Caki2 (cell line): ENCODE measurements at places on chromosomes 4 and X. TPM values are rescaled to one million over a fixed set of nuclear protein-coding genes. Genes with fewer than 3 reads are reported as not detected.

Gene COL4A6
- not detected in 2 replicates for total RNA-seq

Gene SPIN2A
- total RNA-seq: 0.10 TPM in 1 of 2 replicates, not detected in the other

Gene TCP11X1
- not detected in 2 replicates for total RNA-seq

Gene PYURF
- 131 and 178 TPM in 2 replicates for total RNA-seq

Gene GIMD1
- total RNA-seq: not detected in 2 replicates

Gene SRPX
- total RNA-seq: 7.1 and 22.4 TPM in 2 replicates

Gene SPANXD
- total RNA-seq: not detected in 2 replicates

Gene FABP2
- not detected in 2 replicates for total RNA-seq

Gene PROM1
- total RNA-seq: 0.17 TPM in 1 of 2 replicates, not detected in the other

Gene NPNT
- 4.4 TPM in 1 of 2 replicates, not detected in the other for total RNA-seq

Gene PABPC1L2B
- not detected in 2 replicates for total RNA-seq

Gene RPA4
- total RNA-seq: not detected in 2 replicates

Gene ERVMER34-1
- not detected in 2 replicates for total RNA-seq

DNA sequence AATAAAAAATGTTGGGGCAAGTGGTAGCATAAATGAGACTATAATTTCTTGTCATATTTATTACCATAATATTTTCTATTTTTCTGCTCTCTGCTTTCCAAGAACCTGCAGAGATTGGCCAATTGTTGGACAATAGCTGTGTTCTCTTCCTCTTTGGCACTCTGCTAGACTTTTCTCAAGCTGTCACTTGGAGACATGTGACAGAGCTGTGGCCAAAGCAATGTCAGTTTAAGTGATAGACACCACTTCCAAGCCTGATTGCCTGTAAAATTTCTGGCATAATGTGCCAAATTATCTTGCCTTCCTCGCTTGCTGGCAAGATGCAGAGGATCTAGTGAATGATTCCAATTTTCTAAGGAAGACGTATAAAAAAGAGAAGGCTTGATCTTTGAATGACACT is 162.2 kb upstream of the NDST4 start:
- DNase-seq: no peak

DNA sequence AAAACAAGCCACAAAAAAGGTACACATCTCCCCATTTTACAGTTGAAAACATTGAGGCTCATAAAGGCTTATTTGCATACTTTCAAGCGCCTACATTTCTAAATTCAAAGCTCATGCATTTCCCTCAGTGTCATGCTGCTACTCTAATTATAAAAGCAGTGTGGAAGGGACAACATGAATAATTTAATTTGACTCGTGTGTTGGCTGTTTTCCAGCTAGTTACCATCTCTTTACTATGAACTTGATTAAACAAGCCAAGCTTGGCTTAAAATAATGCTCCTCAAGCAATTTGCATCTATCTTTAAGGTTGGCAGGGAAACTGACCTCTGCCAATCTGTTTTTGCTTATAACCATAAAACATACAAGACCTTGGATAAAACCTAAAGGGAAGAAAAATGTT is 252.5 kb upstream of the NEIL3 start:
- DNase-seq: no peak

DNA sequence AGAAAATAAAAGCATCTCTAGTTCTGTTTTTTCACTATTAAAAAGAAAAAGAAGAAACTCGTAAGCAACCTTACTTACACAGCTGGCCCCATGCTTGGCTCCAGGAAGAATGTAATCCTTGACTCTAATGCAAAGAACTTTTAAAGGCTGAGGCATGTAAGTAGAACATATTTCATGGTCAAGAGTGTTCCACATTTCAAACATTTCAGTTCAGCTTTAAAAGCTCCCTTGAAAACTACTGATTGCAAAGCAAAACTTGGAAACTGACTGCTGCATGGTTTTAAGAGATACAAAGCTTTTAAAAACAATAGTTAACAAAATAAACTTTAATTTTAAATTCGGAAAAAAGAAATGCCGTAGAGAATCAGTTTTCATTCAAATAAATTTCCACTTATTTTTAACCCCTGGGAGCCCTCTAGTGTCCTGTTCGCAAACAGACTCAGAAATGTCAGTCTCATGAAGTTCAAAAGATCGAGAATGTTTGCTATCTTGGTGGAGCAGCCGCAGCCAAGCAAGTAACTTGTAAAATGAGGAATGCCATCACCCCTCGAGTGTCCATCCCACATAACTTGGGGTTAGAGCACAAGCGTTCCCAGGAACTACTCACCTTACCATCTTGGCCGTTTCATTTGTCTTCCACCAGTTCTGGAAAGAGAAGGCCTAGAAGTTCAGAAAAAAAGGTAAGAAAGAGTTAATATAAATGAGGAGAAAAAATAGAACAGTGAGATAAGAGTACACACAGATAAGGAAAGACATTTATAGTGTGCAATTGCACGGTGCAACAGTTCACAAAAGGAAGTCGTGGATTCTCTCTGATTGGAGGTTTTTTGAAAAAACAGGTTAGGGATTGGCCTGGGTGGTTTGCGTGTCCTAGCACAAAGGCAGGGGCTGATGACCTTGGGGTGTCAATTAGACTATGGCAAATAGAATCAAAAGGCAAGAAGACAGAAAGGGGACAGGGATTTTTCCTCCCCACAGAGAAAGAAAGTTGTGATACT is at the start of gene GASK1B:
Gene GASK1B, minus strand, starts transcription at position 765 of the 998 bp plus-strand sequence. CDS start 1,650 bp downstream, outside the sequence.
- DNase-seq: peak; percentile 76

DNA sequence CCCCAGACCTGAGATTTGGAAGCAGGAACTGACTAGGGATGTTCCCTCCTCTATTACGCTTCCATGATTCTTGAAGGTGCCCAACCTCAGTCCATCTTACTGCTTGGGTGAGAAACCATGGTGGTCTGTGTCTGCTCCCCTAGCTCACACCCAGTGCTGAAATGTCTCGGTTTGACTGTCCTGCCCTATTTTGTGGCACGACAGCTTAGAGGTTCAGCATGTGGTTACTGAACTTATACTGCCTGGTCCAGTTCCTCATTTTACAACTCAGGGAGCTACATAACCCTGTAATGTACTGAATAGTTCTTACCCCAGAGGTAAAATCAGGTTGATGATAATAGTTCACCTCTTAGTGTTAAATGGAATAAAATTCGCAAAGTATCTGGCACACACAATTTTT is 203.1 kb downstream of the RBM46 start:
- no peak for DNase-seq

- DNase-seq: peak; percentile 37
These were observed 37.6 kb downstream of the RBM47 start for GRCh38 chr4:40592034-40592433.

DNA sequence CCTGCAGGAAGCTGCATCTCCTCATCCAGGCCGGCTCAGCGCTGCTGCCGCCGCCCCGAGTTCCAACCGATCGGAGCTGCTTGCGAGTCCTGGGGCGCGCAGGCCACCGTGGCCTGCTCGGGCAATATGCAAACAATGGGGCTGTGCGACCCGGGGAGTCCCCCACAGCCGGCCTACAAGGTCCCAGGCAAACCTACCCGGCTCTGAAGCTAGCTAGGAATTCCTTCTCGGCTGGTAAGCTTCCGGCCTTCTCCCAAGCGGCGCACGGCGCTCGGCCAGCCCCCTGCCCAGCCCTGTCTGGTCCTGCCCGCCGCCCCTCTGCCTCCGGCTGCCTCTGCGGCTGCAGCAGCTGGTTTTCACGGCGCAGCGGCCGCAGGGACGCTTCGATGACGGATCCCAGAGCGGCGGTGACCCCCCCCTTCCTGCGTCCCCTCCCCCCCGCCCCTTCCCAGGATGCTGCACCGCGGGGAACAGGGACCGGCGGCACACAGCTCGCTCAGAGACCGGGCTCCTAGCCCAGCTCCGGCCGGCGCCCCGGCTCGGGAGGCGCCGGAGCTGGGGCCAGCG is 59.4 kb downstream of the TSC22D3 start:
- DNase-seq: no peak

DNA sequence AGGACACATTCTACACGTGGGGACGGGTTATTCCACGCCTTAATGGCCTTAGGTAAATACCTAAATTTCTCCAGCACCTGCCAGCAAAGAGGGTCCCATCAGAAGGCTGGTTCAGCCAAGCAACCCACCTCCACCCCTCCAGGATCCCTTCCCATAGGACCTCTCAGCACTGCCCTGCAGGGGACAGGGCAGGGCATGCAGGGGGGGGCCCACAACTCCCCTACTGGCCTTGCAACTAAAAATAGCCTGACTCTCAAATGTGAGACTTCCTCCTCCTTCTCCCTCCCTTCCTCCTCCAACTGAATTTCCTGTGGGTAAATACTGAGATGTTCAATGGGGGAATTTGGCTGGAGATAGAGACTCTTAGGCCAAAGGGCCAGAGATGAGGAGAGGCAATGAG is 6.3 kb downstream of the LAS1L start:
- DNase-seq: no peak

DNA sequence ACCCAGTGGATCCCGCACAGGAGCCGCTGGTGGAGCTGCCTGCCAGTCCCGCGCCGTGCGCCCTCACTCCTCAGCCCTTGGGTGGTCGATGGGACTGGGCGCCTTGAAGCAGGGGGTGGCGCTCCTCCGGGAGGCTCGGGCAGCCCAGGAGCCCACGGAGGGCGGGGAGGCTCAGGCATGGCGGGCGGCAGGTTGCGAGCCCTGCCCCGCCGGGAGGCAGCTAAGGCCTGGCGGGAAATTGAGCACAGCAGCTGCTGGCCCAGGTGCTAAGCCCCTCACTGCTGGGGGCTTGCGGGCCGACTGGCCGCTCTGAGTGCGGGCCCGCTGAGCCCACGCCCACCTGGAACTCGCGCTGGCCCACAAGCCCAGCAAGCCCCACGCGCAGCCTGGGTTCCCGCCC is 127.1 kb upstream of the TMEM164 start:
- DNase-seq: no peak

DNA sequence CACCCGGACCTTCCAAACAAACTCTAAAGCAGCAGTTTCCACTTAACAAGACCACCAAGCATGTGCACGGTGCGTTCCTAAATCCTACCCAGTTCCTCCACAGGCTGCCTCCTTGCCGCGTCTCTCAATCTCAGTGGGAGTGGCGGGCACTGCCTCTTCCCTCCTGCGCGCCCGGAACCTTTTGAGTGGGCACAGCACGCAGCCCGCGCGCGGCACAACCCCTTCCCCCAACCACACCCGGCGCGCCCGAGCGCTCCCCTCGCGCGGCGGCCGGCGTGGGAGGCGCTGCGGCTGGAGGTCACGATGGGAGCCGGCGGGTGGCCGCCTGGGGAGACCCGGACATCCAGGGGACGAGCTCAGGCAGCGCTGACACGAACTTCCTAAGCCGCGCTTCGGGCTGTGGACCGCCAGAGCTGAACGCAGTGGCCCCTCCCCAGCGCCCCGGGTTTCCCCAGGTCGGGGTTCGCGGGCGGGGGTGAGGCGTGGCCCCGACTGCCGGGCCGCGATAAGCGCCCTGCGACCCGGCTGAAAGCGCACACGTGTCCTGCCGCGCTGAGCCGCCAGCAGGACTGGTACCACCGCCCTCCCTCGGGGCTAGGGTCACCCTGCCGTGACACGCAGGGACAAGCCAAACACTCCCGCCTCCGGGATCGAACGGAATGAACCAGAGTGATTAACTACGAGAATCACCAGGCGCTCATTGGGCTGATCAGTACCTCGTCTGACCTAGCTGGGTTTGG is at the start of gene ABCG2:
Gene ABCG2, minus strand, starts transcription at position 151 of the 740 bp plus-strand sequence. CDS start 18,644 bp downstream, outside the sequence.
- peak; percentile 52 for DNase-seq

DNA sequence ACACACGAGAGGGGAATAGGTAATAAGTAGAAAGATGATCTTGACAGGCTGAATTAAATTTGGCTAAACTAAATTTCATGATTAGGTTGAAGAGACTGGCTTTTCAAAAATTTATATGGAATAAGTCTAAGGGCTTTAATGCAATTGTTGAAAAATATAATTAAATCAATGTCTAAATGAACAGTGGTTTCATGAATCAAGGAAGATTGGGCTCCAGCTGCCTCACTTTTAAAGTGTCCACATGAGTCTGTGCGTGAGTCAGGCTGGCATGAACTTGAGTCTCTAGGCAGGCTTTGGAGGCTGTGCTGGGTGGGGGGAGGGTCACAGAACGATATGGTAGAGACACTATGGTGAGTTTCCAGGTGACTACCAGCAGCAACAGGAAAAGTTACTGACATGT is 111.9 kb downstream of the SORBS2 start:
- no peak for DNase-seq

DNA sequence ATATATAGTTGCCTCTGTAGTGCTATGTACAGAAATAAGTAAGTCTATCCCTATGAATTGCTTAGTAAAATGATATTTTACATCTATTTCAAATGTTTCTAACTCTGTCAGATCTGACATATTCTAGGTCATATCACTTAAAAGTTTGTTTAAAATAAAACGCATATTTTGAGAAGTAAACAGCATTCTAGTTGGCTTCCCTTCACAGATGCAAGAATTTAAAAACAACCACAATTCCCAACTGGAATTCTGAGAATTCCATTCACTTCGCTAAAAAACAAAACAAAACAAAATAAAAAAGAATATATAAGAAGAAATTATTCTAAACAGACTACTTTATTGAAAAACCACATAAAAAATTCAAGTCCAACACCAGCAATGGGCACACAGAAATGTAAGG is 126.0 kb downstream of the PPP3CA start:
- DNase-seq: no peak

DNA sequence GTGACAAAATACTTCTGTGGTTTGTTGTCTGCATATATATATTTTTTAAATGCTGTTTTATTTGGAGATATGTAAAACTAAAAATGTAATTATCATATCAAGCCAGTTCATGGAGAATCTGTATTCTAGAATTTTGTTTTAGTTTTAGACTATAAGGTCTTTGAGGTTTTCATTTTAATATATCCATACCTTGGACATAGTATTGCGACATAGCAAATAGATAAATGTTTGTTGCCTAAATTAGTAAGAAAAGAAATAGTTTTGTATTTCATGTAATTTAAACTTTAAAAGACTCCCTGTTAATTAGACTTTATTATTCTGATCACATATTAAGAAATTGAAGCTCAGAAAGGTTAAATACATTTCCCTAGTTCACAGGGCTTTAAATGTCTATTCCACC is 472.9 kb downstream of the GBA3 start:
- DNase-seq: no peak

DNA sequence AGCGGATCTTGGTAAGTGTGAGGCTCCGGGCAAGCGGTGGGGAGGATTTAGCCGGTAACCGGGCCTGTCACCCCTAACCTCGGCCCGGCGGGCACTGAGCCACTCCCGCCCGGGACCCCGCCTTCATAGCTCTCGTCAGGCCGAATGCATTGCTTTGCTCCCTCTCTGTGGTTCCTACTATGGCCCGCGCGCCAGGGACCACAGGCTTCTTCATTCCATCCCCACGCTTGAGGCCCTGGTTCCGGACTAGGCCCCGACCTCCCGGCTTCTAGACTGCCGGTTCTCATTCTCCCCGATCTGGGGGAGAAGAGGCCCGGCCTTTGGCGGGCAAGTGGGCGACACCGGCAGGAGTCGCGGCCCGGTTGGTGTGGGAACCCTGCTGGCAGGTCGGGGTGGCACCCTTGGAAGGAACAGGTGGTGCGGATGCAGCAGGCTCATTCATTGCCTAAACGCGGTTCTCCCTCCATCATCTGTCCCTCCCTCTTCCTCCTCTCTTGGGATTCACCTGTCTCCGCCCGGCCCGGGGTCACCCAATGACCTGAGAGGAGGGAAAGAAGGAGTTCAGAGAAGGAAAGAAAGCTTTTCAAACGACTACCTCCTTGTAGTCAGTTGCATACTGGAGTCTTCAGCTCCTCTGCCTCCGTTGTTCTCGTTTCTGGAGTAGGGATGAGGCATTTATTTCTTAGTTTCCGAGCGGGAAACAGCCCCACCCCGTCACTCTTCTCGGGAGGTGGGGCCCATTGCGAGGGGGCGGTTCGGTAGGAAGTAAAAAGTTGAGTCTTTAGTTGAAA is at the start of gene NDUFC1:
Gene NDUFC1, minus strand, starts transcription at position 657 of the 791 bp plus-strand sequence. CDS start 6,679 bp downstream, outside the sequence.
- peak; percentile 69 for DNase-seq

GRCh38 chrX:68147848-68148247 is 285.4 kb downstream of the OPHN1 start:
- no peak for DNase-seq

GRCh38 chrX:115642895-115643530 is 82.0 kb downstream of the PLS3 start:
- DNase-seq: peak; percentile 19

- no peak for DNase-seq
These were observed 4.5 kb upstream of the MAML3 start for GRCh38 chr4:140158365-140159030.
